ENCODE measurements at places on chromosomes 7 and 10. TPM values are rescaled to one million over a fixed set of nuclear protein-coding genes. Genes with fewer than 3 reads are reported as not detected.

The SPDYE11 gene
- not detected for total RNA-seq

The SEMA4G gene
- 1.4 TPM for total RNA-seq

DNA sequence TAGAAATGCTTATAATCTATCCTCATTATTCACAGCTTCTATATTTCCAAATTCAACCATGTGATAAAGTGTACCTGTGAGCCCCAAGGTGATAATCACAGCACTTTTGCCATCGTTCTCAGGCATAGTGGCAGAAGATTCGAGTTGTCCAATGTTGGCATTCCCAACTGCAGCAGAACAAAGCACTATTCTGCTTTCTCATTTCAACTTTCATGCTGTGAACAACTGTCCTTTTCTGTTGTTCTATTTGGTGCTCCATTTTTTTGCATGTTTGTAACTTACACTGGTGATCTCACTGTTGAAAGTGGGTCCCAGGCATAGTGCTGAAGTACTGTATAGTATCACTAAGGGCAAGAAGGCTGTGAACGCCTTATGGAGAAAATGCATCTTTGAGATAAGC, 438.2 kb downstream of the PAXIP1 start:
- DNase-seq: no peak

DNA sequence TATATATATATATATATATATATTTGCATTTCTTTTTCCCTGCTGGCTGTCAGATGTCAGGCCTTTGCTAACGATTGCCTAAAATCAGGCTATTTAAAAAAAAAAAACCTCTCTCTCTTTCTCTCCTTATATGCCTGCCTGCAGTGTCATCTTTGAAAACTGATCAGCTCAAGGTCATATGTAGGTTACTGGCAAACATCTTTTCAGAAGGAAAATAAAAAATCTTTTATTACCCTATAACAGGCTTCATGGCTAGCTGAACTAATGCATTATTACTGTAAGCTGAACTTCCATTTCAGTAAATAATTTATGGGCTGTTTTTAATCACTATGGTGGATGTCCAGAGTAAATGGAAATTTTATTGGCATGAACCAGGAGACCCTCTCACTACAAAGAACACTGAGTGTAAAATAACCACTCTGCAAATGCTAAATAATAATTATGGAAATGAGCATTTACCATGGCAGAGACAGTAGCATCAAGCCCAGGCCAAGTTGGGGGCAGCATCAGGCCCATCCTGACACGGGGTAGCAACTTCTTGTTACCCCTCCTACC, 29.3 kb downstream of the HSPA12A start:
- no peak for DNase-seq

DNA sequence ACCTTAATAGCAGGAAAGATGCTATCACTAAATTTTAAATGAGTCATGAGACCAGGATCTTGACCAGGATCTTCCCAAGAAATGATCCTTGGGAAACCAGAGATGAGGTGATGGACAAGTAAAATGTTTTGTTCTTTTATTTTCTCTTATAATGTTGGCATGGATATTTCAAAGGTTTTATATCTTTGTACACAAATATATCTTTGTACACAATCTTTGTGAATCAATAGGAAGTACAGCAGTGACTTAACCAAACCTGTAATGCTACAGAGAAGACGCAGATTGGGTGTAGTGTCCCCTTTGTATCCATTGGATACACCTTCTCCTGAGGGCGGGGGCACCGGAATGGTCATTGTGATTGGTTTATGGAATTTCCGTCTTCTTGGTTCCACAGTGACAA, 180.1 kb upstream of the CCDC6 start:
- no peak for DNase-seq

- DNase-seq: no peak
Observed at GRCh38 chr7:108442039-108442568, 14.1 kb downstream of the NRCAM start.

Data from HFFc6 (cell line).